Myocyte (in vitro differentiated cells): ENCODE measurements at places on chromosomes 3 and 15. TPM values are rescaled to one million over a fixed set of nuclear protein-coding genes. Genes with fewer than 3 reads are reported as not detected.

Gene BCL2A1
- not detected in 2 replicates for total RNA-seq

Gene CNTN4
- not detected in 2 replicates for total RNA-seq

Gene ZNF80
- total RNA-seq, result 0.10 TPM in 1 of 2 replicates, not detected in the other

Gene GHRL
- total RNA-seq, result not detected in 2 replicates

Gene GNB4
- 14.4 and 25.9 TPM in 2 replicates for total RNA-seq

Gene SOX14
- total RNA-seq, result not detected in 2 replicates

Gene SLC27A2
- not detected in 2 replicates for total RNA-seq

Gene PLCD1
- 11.2 and 19.6 TPM in 2 replicates for total RNA-seq

Gene SNTN
- total RNA-seq, result not detected in 2 replicates

DNA sequence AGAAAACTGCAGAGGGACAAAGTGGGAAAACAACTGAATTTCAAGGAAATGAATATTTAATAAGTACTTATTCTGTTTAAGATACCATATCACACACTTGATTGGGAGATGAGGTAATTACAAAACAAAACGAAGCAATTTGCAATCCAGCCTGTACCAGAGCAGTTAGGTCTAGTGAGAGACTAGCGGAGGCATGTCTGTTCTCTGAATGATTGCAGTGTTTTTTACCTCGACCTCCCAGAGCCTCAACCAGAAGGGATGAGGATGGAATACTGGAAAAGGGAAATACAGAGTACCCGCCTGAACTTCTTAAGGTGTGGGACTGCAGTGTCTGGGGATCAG, 59.5 kb downstream of the PIK3CB start:
- no peak for DNase-seq

DNA sequence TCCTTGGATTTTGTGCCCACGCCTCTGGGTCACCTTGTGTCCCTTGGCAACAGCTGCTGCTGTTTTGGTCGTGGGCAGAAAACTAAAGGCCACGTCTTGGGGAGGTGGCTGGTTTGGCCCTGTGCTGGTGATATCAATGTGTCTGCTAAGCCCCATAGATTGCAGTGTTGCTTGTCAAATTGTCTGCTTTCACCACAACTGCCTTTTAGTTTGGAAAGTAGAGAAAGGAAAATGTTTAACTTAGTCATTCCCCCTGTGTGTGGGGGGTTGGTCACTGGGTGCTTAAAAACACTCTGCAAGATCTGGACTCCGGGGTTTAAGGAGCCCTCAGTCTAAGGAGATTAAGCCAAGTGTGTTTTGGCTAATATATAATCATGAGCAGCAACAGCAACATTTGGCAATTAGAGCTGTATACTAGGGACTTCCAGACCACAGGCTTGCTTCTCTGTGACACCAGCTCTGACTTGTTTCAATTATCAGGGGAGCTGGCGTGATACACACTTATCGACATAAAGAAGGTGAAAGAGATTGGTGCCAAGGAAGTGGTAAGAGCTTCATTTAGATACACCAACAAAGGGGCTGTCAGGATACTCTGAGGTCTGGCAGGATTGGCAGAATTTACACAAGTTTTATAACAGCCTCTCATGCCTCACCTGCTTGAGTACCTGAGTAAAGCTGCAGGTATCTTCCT, 3.5 kb downstream of the SMAD3 start:
- DNase-seq, result peak; percentile 55

GRCh38 chr3:40583691-40584090, 58.9 kb downstream of the ZNF621 start:
- no peak for DNase-seq

DNA sequence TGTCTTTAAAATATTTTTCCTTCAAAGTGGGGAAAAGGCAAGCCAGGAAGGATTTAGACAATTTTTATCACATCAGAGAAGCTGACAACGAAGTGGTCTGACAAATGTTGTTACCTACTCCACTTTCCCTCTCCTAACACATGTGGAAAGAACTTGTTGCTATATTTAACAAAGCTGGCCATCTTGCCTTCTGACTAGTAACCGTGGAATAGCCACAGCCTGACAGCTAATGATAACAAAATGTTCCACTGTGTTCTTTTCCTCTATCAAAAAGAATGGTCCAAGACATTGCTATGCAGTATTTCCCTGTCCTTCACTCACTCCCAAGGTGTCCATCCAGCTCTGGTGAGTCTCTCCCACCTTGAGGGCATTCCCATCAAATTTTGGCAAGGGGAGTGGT, 481.4 kb upstream of the THBS1 start:
- peak; percentile 47 for DNase-seq

DNA sequence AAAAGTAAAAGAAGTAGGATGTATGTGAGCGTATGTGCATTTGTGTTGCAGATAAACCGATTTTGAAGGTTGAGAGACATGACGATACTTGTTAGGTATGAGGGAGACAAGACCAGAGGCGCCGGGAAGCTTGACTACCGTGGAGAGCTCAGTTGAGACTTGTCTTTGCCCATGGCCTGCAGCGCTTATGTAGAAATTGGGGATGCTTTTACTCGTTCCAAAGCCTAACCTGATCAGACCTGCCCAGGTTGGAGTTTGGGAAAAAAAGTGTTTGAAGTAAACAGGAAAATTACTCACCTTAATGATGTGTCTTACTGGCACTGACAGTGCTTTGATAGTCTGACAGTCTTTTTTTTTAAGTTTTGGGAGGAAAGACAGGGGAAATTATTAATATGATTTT, 202.8 kb downstream of the TP63 start:
- no peak for DNase-seq

DNA sequence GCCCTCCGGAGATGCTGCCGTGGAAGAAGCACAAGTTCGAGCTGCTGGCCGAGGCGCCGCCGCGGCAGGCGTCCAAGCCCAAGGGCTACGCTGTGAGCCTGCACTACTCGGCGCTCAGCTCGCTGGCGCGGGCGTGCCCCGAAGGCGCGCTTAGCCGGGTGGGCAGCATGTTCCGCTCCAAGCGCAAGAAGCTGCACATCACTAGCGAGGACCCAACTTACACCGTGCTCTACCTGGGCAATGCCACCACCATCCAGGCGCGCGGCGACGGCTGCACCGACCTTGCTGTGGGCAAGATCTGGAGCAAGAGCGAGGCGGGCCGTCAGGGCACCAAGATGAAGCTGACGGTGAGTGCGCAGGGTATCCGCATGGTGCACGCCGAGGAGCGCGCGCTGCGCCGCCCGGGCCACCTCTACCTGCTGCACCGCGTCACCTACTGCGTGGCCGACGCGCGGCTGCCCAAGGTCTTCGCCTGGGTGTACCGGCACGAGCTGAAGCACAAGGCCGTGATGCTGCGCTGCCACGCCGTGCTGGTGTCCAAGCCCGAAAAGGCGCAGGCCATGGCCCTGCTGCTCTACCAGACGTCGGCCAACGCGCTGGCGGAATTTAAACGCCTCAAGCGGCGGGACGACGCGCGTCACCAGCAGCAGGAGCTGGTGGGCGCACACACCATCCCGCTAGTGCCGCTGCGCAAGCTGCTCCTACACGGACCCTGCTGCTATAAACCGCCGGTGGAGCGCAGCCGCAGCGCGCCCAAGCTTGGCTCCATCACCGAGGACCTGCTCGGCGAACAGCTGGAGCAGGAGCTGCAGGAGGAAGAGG, 1.3 kb downstream of the FAM43A start:
- no peak for DNase-seq

DNA sequence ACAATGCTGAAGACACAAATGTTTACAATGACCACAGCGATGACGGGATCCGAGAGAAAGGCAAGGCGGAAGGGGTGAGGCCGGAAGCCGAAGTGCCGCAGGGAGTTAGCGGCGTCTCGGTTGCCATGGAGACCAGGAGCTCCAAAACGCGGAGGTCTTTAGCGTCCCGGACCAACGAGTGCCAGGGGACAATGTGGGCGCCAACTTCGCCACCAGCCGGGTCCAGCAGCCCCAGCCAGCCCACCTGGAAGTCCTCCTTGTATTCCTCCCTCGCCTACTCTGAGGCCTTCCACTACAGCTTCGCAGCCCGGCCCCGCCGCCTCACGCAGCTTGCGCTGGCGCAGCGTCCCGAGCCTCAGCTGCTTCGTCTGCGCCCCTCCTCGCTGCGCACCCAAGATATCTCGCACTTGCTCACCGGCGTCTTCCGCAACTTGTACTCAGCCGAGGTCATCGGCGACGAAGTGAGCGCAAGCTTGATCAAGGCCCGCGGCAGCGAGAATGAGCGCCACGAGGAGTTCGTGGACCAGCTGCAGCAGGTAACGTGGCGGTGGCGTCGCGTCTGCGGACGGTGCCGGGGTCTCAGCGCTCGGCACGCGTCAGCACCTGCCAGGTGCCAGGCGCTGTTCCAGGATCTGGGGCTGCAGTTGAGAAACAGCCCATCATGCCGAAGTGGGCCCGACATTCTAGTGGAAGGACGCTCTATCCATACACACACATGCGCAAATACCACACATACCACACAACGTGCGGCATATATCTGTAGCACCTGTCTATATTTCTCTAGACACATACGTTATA, at the start of gene DLEC1:
DLEC1 (plus strand) TSS at position 108 of the 798 bp plus-strand sequence; CDS start at position 126, 18 bp downstream.
- DNase-seq, result no peak

- peak; percentile 25 for DNase-seq
Observed at GRCh38 chr15:57082054-57082728, 163.7 kb downstream of the TCF12 start.

DNA sequence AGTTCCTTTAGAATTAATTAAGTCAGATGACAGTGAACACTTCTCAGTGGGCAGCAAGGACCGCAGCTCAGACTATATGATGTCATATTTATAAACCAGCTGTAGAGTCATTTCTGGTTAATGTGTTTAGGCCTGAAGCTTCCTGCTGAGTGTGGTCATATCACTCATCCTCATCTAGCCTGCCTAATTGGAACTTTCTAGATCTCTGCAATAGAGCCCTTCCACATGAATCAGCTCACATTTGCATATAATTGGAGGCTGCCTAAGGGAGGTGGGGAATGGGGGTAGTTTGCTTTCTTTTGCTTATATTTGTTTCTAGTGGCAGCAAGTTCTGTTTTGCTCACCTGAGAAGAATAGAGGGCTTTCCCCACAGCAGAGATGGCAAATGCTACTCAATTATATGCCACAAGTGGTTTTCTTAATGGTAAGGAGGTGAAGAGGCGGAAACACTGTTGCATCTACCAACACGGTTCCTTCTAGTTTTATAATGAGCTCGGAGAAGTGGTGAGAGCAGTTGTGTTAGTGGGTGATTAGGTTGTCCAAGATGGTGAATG, 148.1 kb downstream of the KLHL25 start:
- DNase-seq, result peak; percentile 70

DNA sequence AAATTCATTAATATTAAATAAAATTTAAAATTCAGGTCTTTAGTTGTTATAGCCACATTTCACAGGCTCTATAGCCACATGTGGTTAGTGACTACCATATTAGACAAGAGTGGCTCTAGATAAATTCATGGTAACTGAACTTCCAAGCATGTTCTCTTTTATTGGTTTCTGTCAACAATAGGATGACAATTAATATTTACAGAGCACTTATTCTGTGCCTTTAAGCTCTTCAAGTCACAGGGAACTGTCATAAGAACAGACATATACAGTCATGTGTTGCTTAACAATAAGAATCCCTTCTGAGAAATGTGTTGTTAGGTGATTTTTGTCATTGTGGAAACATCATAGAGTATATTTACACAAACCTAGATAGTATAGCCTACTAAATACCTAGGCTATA, 38.8 kb upstream of the SLC25A36 start:
- no peak for DNase-seq

- DNase-seq, result no peak
Observed at GRCh38 chr3:88061746-88062145, 2.7 kb downstream of the ZNF654 start.

DNA sequence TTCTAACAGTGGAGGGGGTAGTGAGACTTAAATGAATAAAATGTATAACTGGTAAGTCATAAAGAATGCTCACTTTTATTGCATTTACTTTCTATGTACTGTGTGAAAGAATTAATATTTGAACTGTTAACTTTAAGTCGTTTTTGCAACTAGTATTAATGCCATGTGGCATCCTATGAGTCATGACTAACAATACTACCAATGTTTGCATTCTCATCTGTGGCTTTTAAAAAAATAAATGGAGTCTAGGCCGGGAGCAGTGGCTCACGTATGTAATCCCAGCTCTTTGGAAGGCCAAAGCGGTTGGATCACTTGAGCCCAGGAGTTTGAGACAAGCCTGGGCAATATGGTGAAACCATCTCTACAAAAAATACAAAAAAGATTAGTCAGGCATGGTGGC, 5.2 kb downstream of the C3orf49 start:
- DNase-seq, result no peak

DNA sequence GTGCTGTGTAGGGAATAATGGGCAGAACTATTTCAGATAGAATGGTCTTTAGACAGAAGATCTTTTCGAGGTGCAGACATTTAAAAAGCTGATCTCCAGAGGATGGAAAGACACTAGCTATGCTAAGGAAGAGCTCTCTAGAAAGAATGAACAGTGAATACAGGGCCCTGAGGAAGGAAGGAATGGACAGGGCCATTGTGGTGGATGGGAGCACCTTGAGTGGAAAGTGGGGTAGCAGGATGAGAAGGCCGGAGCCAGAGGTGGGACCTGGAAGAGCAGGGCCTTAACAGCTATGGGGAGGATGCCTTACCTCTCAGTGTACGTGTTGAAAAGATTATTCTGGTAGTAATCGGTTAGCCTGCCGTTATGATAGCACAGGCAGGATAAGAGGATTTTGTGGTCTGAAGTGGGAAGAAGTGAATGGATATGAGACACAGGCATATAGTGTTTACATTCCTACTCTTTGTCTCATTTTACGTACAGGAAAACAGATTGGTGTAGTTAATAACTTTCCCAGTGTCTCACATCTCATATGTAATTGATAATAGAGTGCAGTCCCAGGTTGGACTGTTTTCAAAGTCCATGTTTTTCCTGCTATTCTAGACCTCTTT, 172.4 kb downstream of the KLHL25 start:
- no peak for DNase-seq

GRCh38 chr3:18201315-18201714, 223.8 kb downstream of the SATB1 start:
- no peak for DNase-seq

GRCh38 chr15:60417112-60417511, 19.3 kb upstream of the ANXA2 start:
- DNase-seq, result no peak

DNA sequence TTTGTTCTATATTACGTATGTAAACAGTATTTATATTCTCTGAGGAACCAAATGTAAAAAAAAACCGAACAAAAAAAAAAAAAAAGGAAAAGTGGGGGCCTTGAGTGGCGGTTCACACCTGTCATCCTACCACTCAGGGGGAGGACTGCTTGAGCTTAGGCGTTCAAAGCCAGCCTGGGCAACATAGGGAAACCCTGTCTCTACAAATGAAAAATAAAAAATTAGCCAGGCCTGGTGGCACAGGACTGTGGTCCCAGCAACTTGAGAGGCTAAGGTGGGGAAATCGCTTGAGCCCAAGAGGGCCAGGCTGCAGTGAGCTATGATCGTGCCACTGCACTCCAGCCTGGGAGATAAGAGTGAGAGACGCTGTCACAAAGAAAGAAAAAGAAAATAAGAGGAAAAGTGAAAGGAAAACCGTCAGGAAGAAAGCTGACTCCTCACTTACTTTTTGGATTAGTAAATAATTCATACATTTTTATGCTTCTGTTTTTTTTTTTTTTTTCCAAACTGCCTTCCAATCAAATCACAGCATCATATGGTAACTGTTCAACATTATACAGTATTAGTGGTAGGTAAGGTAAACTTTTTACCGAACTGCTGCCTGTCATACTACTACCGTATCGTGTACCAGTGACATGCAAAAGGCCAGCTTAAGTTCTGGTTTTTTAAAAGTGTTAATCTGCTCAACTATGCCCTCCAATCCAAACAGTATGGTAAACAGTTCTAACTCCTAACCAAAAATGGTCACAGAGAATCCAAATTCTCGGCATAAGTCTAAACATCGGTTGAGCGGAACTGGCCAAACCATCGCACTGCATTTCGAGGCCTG, 1.2 kb downstream of the PHC3 start:
- DNase-seq, result peak; percentile 31

- no peak for DNase-seq
Observed at GRCh38 chr3:141233457-141234161, 2.0 kb downstream of the PXYLP1 start.

GRCh38 chr15:79886124-79886523, 10.7 kb downstream of the MTHFS start:
- no peak for DNase-seq
